NAMALWA (cell line): ENCODE measurements at places on chromosomes 6 and 20.

GRCh38 chr6:126914172-126914571, 204.3 kb upstream of the RSPO3 start:
- no peak for DNase-seq

DNA sequence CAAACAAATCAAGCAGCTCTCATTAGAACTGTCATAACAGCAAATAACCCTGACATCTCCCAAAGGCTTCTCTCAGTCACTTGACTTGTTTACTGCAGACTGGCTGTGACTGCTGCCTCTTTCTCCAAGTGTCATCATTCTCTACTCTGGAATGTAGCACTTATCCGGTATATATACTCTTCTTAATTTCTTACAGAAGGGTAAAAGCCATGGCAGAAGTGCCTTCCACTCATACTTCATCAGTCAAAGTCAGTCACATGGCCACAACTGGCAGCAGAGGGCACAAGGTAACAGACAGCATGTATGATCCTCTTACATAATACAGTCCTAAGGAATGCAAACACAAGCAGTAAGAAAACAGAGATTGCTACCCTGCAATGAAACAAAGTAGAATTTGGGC, 9.3 kb downstream of the NAPB start:
- DNase-seq, result no peak

- DNase-seq, result peak; percentile 58
Measured at GRCh38 chr20:12207875-12208274, 290.2 kb downstream of the BTBD3 start.

- no peak for DNase-seq
Measured at GRCh38 chr6:75604294-75604693, 2.6 kb downstream of the SENP6 start.

DNA sequence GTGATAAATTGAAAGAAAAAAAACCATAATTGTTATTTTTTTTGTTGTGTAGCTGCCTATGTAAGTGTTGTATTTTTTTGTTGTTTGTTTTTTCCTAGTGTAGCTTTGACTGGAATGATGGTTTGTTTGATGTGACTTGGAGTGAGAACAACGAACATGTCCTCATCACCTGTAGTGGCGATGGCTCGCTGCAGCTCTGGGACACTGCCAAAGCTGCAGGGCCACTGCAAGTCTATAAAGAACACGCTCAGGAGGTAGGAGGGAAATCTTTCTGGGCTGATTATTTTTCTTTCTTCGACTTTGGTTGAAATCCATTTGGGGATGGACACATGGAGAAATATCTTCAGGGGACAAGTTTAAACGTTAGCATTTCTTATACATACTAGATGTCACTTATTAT, 3.8 kb downstream of the PEX7 start:
- no peak for DNase-seq

DNA sequence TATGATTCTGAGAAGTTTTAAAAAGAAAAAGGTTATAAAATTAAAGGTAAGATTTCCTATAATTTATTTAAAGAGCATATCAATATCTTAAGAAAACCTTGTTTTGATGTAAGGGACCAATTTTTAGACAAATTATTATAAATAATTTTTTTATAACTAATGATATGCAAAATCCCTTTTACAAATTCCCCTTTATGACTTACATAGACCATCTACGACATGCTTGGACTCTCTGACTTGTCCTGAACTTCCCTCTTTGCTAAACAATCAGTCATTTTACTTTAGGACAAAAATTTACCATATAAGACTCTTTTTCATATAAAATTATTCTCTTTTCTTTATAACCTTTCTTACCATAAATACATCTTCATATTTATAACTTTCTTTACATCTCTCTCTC, 15.3 kb upstream of the ANGPT4 start:
- peak; percentile 15 for DNase-seq

- DNase-seq, result no peak
Measured at GRCh38 chr6:140789466-140789865, 1343.3 kb upstream of the GJE1 start.

DNA sequence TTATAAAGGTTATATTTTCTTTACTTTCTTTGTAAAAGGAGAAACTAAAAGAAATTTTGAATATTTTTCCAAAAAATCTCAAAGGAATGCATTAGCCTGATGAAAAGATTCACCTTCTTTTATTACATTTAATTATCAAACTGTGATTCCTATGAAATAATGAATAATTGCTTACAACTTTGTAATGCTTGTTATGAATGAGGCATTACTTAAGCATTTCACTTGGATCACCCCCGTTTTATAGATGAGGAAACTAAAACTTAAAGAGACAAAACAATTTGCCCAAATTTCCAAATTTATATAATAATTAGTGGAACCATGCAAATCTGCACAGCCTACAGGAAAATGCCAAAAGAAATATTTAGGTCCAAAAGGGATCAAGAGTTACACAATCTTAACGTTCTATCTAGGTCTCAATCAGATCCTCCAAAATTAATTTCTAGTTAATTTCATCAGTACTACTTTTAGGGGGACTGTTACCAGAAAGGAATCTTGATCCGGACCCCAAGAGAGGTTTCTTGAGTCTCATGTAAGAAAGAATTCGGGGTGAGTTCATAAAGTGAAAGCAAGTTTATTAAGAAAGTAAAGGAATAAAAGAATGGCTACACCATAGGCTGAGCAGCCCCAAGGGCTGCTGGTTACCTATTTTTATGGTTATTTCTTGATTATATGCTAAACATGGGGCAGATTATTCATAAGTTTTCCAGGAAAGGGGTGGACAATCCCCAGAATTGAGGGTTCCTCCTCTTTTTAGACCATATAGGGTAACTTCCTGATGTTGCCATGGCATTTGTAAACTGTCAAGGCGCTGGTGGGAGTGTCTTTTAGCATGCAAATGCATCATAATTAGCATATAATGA, 288.0 kb downstream of the ADGB start:
- peak; percentile 8 for DNase-seq
